ENCODE measurements at places on chromosomes 7 and 10.

- no peak for DNase-seq
These were observed 21.9 kb downstream of the PDCD4 start for GRCh38 chr10:110893559-110894179.

DNA sequence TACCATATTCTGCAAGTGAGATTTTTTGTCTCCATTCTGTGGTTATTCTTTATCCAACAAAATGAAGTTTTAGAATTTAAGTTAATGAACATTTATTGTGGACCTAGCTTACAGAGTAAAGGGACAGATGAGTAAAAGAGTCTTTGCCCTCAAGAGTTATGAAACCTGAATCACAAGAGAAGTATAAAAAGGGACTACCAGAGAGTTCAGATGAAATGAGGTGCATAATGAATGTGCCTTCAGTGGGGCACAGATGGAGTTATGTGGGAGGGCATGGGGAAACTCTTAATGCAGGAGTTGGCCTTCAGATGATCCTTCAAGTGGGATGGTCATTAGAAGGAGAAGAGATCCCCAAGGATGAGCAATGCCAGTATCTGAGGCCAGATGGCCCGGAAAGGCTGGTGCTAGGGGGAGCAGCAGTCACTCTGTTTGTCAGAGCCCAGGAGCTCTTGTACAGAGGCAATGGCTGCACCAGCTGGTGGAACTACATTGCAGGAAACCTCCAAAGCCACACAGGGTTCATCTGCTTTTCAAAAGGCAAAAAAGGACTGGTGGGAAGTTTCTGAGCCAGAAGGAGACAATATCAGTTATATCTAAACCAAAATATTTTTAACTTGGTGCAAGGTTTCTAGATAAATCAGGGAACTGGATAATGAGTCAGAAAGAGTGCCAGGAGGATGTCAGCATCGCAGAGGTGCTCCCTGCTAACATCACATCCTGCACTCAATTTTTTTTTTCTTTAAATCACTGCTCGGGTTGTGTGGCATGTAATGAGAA, 162.0 kb downstream of the KLF6 start:
- DNase-seq = no peak

DNA sequence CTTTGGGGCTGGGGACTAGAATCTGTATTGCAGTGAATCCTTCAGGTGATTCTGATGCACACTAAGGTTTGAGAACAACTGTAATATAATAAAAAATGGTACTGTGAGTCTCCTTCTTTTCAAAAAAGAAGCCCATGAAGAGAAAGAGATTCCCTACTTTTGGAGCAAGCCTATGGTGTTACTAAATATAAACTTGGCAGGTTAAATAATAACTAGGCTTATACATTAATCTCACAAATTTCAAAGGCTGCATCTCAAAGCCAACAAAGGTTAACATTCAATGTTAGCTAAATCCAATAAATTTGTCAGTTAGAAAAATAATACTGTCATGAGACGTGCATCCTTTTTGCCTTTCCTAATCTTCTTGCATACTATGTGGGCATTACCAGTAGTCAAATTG, 159.7 kb upstream of the LAMB4 start:
- no peak for DNase-seq

GRCh38 chr7:27103489-27104226, 1.2 kb upstream of the HOXA2 start:
- DNase-seq = no peak

- DNase-seq = no peak
These were observed 266.9 kb downstream of the TNS3 start for GRCh38 chr7:47314728-47315607.

Measured in stimulated activated CD8-positive, alpha-beta memory T cell treated with anti-CD3 and anti-CD28 coated beads, Interleukin-15, amount 100 ng/mL, for 1 hour (primary cell).